ENCODE measurements at places on chromosomes 5 and 9. TPM values are rescaled to one million over a fixed set of nuclear protein-coding genes. Genes with fewer than 3 reads are reported as not detected.

ABCA1 gene
- total RNA-seq: 2.3 TPM

DNA sequence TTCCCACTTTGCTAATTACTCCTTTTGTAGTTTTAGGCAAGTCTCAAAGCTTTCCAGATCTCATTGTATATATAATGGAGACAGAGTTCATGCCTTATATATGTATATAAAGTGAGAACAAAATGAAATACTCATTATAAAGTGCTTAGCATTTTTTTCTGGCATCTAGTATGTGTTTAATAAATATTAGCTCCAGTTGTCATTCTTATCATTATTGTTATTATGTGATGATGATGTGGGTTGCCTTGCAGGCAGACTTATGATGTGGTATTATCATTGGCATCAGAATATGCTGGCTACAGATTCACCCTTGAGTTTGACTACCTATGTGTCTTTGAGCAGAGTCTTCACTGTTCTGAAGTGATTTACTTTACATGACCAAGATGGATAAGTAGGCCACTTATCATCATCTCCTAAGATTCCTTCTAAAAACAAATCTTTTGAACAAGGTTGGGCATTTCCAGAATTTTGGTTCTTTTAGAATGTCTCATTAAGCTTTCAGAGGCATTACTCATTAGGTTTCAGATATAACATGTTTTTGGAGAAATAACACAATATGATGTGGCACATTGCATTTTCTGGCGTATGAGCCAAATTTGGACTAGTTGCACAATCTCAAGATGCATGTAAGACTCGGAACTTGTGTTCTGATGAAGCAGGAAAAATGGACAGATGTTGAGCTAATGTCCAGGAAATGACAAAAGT is 145.6 kb upstream of the TNC start:
- DNase-seq: no peak

- no peak for DNase-seq
Observed at GRCh38 chr5:170622933-170623332, 119.1 kb downstream of the KCNIP1 start.

SLC6A19 gene
- total RNA-seq: not detected

GRCh38 chr5:171579976-171580411 is 160.5 kb downstream of the FGF18 start:
- DNase-seq: no peak

- no peak for DNase-seq
Observed at GRCh38 chr5:53109056-53109442, 508 bp downstream of the MOCS2 start.

GRCh38 chr9:76267284-76267652 is 127.0 kb downstream of the RFK start:
- DNase-seq: no peak

DNA sequence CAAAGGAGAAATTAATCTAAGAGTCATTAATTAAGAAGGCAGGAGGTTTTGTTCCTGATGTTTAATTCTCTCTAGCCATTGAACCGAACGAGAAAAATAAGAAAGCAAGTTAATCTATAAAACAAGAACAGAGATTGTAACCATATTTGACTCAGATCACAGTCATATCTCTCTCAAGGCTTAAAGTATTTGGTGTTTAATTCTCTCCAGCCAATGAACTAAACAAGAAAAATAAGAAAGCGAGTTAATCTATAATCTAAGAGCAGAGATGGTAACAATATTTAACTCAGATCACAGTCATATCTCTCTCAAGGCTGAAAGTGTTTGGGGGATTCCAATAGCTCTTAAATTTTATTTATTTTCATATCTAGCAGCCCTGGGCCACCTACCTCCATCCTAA is 74.4 kb upstream of the SHISAL2B start:
- DNase-seq: no peak

GRCh38 chr5:95564450-95564849 is 9.5 kb downstream of the ARSK start:
- no peak for DNase-seq

GRCh38 chr9:113568571-113569321 is 105.2 kb downstream of the RGS3 start:
- no peak for DNase-seq

DNA sequence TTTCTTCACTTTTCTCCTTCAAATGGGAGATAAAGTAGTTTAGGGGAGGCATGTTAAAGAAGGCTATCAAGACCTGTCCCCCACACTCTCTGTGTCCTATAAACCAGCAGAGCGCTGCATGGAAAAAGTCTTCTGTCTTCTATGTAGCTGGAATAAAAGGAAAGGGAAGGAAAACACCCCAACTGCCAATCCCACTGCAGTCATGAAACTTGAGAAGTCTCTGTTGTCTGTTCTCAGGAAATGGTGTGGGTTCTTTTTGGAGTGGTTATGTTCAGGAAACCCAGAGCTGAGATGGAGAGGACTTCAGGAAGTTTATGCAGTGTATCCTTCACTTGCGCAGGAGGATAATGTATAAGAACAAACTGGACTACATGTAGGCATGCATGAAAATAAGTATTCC is 274.3 kb downstream of the GAS1 start:
- DNase-seq: no peak

- peak; percentile 93 for DNase-seq
Observed at GRCh38 chr9:98861781-98862504, 54.5 kb downstream of the GALNT12 start.

GRCh38 chr9:105244734-105245028 is 230 bp downstream of the SLC44A1 start:
- DNase-seq: no peak

BTNL3 gene
- not detected for total RNA-seq

GRCh38 chr5:169648725-169649310 is 11.7 kb downstream of the DOCK2 start:
- DNase-seq: no peak

GFM2 gene
- total RNA-seq: 36.8 TPM

CKS2 gene
- 146 TPM for total RNA-seq

- no peak for DNase-seq
Observed at GRCh38 chr9:98862936-98863335, 55.5 kb downstream of the GALNT12 start.

DNA sequence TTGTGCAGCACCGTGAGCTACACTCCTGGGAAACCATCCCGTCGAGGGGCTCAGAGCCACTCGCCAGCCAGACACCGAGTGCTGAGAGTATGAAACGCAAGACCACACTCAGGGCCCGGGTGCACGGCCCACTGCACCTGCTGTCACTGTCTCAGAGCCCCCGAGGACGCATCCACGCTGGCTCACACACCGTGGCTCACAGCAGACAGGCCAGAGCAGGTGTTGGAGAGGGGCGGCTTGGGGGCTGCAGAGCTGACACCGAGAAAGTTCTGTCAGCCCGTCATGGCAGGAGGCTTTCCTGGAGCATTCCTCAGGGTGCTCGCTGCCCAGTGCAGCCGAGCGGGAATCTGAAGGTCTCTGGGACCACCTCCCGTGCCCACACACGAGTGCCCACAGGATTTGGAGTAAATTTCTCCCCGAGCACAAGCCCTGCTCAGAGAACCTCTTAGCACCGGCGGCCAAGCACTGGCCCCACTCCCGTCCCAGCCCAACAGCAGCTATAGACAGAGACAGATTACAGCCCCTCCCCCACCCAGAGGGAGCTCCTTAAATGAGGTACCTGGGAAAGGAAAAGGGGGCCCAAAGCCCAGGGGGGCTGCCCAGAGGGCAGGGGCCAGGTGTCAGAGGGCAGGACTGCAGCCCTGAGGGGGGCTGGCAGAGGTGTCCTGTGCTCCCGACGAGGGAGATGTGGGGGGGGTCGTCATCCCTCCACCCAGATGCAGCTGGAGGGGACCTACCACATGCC is 56.0 kb upstream of the SARDH start:
- DNase-seq: no peak

TERT gene
- 0.80 TPM for total RNA-seq

DNA sequence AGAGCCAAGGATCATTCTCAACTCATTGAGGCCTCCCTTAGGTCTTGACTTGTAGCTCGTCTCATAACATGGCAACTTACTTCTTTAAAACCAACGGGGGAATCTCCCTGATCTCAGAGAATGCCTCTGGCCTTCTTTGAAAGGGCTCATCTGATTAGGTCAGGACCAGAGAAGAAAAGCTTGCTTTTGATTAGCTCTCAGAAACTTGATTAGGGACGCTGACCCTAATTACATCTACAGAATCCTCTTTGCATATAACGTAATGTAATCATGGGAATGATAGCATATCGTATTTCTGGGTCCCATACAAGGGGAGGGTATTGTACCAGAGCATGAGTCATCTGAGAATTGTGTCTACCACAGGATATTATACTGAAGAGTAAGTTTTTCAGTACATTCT is 125.1 kb upstream of the SH3GL2 start:
- no peak for DNase-seq

FASTKD3 gene
- 16.5 TPM for total RNA-seq

DNA sequence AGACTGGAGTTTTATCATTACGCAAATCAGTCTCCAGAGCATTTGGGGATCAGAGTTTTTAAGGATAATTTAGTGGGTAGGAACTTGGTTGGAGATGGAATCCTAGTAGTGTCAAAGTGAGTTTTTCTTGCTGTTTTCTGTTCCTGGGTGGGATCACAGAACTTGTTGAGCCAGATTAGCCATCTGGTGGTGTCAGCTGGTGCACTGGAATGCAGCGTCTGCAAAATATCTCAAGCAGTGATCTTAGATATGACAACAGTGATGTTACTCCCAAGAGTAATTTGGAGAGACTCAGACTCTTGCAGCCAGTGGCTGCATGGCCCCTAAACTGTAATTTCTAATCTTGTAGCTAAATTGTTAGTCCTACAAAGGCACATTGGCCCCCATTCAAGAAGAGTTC is 1257.8 kb downstream of the MAT2B start:
- DNase-seq: no peak

SPINK1 gene
- not detected for total RNA-seq

DNA sequence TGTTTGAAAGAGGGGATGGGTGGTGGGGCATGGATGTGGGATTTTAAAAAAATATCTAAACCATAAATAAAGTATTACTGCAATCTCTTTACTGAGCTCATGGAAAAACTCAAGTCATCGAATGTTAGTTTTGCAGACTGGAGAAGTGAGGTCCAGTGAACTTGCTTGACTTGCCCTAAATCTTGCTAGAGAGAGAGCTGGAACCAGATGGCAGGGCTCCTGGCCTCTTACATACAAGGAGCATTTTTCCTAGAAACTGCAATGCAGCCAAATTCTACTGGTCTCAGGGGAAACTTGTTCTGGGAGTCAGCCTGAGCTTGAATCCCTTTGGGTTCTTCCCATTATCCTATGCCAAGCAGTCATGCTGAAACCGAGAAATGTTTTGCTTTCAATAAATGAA is 2.9 kb upstream of the TGFBI start:
- no peak for DNase-seq

- DNase-seq: peak; percentile 6
Observed at GRCh38 chr5:142785206-142785605, 15.0 kb downstream of the ARHGAP26 start.

DNA sequence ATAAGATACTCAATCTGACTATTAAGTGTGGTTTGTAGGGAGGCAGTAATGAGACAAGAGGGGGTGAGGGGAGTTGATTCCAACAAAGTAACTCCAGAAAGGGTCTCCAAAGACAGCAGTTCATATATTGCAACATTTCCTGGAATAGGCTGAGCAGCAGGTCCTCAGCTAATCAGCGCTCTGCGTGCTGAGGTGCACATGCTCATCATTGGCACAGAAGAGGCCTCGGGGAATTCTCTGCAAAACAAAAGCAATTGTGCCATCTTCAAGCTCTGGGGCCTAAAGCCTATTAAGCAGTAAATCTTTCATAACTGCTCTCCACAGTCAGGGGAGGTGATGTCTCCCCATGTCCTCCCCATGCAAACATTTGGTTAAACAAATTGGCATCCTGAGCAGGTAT is 357.3 kb downstream of the SPOCK1 start:
- DNase-seq: no peak

DNA sequence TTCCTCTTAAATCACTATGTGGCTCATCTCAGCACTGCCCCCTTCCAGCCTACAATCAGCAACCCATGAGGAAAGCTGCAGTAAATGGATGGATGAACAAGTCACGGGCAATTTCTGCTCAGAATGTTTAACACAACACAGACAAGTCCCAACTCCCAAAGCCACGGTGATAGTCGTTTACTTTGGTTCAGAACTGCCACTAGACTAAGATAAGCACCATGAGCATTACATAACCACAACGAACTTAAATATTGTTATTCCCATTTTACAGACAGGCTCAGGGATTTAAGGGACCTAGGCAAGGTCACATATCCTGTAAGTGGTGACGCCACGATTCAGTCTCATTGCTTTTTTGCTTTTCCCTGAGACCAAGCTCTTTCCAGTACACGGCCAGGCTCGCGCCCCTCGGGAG is 2.0 kb upstream of the SMIM27 start:
- DNase-seq: no peak

TBCA gene
- total RNA-seq: 119 TPM

GRCh38 chr9:100689635-100690034 is 111.8 kb downstream of the CAVIN4 start:
- DNase-seq: no peak

All from PC-3 (cell line).